ENCODE measurements at places on chromosomes 3 and 15.

DNA sequence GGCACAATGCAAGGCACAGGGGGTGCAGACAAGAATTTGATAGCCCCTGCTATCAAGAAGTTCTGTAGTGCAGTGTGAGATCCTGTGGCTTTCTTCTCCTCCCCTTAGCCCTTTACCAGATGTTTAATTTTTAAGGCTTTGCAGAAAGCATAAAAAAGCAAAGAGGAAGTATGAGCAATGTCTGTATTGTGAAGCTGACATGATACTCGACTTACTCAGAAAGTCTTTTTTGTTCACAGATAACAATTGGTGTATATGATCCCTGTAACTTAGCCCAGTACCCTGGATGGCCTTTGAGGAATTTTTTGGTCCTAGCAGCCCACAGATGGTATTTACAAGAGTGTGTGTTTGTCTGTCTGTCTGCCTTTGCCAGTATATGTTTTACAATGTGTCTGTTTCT is 58.9 kb downstream of the ATG7 start:
- H3K4me3 ChIP-seq: no peak overlapping the region
- no peak for DNase-seq
- H3K27me3 ChIP-seq: no peaks in the 10 kb centered on the region
- H3K4me1 ChIP-seq: no peaks in the 10 kb centered on the region
- H3K36me3 ChIP-seq: peaks cover 12% of the 10 kb centered on the region

- peaks cover 16% of the 10 kb centered on the region for H3K4me1 ChIP-seq
- no peaks in the 10 kb centered on the region for H3K27me3 ChIP-seq
- no peak for DNase-seq
- H3K27ac ChIP-seq: no peak overlapping the region
Measured at GRCh38 chr3:29763115-29763514, 482.2 kb downstream of the RBMS3 start.

GRCh38 chr3:154884952-154885351 is 195.2 kb upstream of the MME start:
- DNase-seq: no peak
- H3K4me3 ChIP-seq: no peak overlapping the region
- H3K4me1 ChIP-seq: no peaks in the 10 kb centered on the region
- H3K36me3 ChIP-seq: no peaks in the 10 kb centered on the region

DNA sequence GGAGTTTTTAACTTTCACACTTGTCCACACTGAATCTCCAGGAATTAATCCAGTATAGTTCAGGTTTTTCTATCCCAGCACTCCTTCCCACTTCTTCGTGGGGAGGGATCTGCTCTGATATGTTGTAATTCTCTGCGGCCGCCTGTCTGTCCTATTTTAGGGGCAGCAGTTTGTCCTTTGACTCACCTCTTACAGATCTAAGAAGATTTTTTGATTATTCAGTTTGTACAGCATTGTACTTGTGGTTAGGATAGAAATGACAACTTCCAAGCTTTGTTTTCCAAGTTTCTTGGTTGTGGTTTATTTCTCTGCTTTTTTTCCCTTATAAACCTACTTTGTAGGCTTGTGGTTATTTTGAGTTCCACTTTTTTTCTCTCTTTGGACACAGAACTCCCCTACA is 601.7 kb downstream of the SI start:
- no peaks in the 10 kb centered on the region for H3K36me3 ChIP-seq
- no peaks in the 10 kb centered on the region for H3K4me1 ChIP-seq
- H3K4me3 ChIP-seq: no peak overlapping the region
- no peak overlapping the region for H3K27ac ChIP-seq
- no peak for DNase-seq
- H3K27me3 ChIP-seq: no peaks in the 10 kb centered on the region

GRCh38 chr3:49421890-49422378 is 339 bp downstream of the AMT start:
- peak overlapping the region; percentile 55 for H3K4me3 ChIP-seq
- peaks cover 23% of the 10 kb centered on the region for H3K4me1 ChIP-seq
- H3K27me3 ChIP-seq: no peaks in the 10 kb centered on the region
- H3K36me3 ChIP-seq: no peaks in the 10 kb centered on the region
- H3K27ac ChIP-seq: peak overlapping the region; percentile 77

Data from liver (tissue), 10 donors.